ENCODE measurements at places on chromosomes 12 and 14.

DNA sequence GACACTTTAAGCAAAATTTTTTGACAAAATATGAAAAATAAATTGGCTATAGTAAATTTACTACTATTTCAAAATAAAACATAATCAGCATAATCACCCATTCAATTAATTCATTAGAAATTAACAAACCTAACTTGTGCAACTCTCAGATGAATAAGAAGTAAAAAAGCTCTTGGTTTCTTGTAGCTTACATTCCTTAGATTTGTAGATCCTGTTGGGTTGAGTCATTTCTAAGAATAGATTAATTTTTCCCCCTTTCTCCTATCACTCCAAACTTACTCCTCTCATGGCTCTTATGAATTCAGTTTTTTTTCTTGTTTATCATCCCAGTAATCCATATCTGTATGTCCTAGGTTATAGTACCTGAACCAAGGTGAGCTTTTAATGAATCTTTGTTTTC is 230.9 kb upstream of the LRIG3 start:
- DNase-seq, result no peak

GRCh38 chr14:42140831-42141279 is 534.2 kb downstream of the LRFN5 start:
- DNase-seq, result no peak

DNA sequence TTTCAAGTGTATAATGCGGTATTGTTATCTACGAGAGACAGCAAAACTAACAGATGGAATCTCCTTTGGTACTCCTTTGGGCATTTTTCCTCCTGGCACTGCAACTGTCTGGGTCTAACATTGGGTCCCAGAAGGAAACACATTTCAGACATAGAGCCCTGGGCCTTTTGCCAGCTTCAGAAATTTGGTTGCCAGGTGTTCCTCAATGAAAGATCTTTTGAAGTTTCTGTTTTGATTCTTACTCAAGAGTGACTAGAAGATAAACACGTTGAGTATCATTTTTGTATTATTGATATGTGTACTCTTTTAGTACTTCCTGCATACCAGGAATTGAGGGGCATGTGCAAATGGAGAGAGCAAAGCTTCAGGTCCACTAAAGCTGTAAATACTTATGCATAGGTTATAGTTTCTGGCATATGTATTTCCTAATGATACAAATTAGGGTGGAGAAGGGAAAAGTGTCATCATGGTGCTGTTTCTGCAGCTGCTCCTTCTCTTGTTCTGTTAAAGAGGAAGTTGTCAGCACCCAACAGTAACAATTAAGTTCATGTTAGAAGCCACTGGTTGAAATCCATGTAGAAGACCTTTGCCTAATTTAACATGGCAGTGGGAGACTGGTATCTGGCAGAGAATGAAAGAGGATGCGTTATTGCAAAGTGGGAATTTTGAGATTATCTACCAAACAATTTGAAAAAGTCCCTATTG is 53.5 kb downstream of the SLC38A6 start:
- peak; percentile 97 for DNase-seq

DNA sequence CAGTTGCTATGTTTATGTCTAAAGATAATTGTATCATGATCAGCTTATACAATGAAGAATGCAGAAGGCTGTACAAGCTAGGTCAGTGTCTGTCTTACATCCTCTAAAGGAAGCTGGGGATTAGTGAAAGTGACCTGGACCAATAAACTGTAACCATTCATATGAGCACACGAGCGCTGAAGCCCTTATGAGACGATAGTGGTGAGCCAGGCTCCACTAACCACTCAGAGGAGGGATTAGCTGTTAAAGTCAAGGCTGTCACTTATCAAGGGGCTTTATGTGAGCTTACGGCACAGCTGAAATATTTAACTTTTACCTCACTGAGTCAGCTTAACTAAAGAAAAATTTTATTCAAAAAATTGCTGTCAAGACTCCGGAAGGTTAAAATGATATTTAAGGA is 30.3 kb downstream of the NDUFA12 start:
- DNase-seq, result no peak

DNA sequence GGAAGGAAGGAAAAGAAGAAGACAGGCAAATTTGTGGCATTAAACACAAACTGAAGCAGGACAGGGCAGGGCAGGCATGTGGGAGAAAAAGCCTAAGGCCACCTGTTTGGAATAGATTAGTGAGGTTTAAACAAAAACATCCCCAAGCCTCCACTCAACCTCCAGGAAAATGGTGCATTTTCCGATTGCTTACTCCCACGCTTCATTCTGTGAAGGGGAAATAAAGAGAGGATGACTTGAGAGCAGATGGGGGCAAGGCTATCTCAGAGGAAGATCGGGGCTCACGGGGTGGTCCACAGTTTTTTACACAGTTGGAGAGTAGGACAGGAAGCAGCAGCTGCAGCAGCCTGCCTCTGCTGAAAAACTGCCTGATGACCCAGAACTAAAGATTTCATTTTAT is 250.9 kb downstream of the DUSP6 start:
- DNase-seq, result no peak

DNA sequence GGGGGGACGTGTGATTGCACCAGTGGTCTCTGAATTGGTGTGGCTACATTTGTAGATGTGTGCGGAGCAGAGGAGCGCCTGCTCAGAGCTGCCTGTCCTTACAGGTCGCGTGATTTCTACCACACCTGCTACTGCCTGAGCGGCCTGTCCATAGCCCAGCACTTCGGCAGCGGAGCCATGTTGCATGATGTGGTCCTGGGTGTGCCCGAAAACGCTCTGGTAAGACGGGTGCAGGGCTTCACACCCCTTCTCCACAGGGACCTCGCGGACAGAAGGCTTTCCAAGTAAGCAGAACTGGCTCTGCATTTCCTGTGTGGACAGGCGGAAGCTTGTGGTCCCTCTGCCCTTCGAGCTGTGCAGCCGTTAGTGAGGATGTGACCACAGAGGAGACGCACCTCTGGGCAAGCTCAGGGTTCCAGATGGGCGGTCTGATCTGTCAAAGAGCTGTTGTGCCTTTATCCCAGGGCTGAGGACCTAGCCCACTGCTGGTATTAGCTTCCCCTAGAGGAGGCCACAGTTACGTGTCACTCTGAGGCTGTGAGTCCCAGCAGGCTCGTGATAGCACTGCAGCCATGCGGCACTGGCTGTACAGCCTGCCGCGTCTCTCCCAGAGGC is 47.7 kb downstream of the MAX start:
- DNase-seq, result no peak
